ENCODE measurements at places on chromosomes 11 and 22.

- no peak for DNase-seq
Observed at GRCh38 chr11:103637295-103637694, 399.1 kb upstream of the DDI1 start.

DNA sequence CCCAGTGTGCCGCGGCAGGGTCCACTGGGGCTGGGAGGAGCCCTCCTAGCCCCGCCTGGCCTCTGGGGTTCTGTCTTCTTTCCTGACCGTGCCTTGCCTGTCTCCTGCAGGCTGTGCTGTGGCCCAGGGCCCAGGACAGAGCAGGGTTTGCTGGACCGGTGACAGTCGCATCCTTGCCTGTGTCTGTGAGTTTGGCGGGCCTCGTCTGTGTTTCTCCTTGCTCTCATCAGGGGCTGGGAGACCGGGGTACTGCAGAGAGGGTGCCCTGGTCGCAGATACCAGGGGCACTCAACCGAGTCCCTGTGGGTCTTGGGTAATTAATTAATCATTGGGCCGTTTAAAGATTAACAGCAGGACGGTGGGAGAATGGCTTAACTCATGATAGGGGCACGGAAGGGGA lies 29.9 kb downstream of the RPL3 start:
- no peak for DNase-seq

DNA sequence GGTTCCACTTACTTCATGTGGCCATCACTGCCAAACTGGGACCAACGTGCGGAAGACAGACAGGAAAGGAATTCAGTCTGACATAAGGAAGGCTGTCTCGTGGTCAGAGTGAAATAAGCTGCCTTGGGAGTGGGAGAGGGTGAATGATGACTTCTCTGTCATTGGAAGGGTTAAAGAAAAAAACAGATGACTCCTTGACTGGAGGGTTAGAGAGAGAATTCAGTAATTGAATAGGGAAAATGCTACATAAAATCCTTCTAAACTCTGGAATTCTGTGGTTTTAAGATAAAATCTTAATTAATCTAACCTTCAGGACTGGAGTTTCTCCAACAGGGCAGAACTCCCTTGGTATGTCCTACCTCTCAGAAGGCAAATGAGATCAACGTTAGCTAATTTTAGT lies 33.8 kb downstream of the RAB30 start:
- DNase-seq: no peak

DNA sequence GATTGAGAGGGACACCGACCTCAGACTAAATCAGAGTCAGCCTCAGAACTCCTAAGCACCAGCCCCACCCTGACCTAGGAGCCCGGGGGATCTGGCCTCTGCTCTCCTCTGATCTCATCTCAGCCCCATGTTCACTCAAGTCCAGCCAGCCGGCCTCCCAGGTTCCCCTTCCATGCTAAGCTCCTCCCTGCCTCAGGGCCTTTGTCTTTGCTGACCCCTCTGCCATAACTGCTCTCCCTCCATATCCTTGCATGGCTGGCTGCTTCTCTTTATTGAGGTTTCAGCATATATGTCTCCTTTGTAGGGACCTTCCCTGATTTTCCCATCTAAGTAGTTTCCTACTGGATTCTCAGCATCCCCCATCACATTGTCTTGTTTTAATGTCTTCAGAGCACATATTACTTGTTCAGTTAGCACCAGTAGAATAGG lies 780 bp upstream of the SLC15A3 start:
- DNase-seq: no peak

- no peak for DNase-seq
Observed at GRCh38 chr11:74162681-74163467, 7.9 kb downstream of the C2CD3 start.

GRCh38 chr22:45188779-45189178 lies 25.1 kb downstream of the NUP50 start:
- DNase-seq: no peak

GRCh38 chr22:48494968-48495750 lies 1332.5 kb downstream of the BRD1 start:
- no peak for DNase-seq

- DNase-seq: no peak
Observed at GRCh38 chr11:87879118-87879517, 296.1 kb downstream of the RAB38 start.

DNA sequence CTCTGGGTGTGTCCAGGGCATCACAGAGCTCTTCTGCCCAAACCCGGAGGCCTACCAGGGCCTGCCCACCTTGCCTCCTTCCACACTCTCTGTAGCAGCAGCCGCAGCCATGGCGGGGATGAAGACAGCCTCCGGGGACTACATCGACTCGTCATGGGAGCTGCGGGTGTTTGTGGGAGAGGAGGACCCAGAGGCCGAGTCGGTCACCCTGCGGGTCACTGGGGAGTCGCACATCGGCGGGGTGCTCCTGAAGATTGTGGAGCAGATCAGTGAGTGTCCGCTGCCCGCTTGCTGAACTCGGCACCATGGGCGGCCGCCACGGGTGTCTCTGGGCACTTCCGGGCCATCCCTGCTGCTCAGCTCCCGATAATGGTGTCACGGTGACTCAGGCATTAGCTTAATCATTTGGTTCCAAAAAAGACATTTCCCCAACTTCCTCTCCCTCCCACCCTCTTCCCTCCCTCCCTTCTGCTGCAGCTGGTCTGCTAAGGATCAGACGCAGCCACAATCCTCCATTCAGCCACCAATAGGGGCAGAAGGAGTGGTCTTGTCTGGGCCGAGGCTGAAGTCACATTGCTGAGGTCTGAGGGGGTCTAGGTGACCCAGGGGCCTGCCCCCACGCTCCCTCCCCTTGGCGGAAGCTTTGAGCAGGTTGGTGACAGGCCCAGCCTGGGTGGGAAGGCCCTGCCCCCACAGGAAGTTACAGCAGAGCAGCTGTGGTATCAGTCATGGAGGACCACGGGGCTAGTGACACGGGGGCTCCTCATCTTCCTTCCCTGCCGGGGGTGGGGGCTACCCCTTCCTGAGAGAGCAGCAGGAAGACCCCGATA lies 950 bp downstream of the FERMT3 start:
- no peak for DNase-seq

DNA sequence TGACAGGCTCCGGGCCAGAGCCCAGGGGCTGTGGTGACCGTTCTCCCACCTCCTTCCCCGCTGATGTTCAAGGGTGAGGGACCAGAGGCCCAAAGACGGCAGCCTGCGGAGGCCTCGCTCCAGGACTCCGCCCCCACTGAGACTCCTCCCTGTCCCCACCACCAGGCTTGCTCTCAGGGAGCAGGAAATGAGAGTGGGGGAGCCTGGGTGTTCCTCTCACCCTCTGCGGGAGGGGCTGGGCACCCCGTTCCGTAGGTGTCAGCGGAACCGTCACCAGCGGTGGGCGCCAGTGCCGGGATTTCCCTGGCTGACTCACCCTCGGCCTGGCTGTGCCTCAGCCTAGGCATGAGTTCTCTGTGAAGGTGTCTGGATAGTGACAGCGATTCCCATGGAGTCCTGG lies 15.7 kb downstream of the DAGLA start:
- DNase-seq: no peak

DNA sequence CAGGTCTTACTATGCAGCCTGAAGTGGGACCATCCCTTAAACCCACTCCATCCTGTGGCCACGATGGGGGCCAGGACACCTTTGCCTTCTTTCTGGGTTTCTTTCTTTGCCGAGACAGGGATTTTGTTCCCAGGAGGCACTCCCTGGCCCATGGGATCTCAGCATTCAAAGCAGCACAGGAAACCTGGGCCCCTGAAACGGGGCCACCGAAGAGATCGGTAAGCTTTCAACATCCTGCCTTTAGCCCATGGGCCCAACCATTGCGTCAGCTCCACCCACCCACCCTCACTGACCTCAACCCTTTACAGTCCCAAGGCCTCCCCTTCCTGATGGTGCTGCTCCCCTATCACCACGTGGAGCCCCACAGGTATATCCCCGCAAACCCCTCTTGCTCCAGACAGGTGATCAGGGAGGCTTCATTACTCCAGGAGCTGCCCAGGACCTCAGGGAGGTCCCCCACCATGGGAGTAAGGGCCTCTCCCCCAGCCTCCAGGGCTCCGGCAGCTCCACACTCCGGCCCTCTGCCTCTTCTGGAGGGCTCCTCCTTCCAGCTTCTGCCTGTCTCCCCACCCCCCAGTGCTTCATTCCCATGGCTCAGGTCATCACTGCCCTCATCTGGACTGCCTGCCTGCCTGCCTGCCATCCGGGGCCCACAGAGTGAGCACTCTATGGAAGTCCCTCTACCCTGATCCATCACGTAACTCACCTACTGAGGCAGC lies 42.0 kb upstream of the TUB start:
- DNase-seq: no peak

DNA sequence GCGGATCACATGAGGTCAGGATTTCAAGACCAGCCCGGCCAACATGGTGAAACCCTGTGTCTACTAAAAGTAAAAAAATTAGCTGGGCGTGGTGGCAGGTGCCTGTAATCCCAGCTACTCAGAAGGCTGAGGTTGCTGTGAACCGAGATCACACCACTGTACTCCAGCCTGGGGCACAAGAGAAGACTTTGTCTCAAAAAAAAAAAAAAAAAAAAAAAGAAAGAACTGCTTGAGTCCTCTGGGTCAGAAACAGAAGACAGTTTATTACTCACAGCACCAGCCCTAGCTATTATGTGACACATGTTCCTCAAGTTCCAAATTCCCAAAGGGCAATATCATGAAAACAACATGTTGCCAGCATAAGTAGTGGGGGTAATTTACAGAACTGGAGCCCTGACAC lies 1014.1 kb upstream of the RAG2 start:
- DNase-seq: no peak

DNA sequence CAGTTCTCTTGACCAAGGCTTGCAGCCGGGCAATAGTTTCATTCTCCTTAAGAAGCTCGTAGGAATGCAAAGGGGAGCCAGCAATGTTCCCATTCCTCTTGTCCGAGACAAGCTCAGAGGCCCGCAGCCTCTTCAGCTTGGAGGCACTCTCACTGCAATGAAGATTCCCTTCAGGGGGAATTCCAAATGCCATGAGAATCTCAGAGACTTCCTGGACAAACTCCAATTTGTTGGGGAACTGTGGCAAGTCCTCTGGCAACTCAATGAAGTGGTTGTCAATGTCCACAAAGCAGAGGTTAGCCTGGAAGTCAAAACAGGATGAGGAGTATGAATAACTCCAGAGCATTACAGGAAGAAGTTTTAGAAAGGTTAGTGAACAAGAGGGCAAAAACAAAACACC lies 84.4 kb downstream of the DENND5A start:
- DNase-seq: no peak
